CD4-positive, alpha-beta T cell treated with Interleukin-10 for 1 hour (primary cell): ENCODE measurements at places on chromosomes 5 and 9.

GRCh38 chr5:139806726-139807646, 11.4 kb downstream of the PSD2 start:
- no peak for DNase-seq

DNA sequence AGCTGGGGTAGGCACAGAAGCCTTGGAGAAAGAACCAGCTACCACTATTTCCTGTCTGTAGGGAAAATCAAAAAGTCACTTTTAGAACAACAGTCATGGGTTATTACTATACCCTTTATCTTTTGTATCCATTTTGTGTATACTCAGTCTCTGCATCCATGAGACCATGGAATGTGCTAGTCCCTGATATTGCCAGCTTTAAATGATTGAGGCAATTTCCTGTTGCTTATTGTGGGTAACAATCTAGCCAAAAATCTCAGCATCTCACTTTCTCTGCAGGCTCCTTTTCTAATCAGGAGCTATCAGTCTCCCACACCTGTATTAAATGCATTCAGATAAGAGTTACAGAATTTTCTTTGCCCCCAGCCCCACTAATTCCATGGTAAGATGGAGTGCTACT, 968 bp upstream of the KDM3B start:
- no peak for DNase-seq

DNA sequence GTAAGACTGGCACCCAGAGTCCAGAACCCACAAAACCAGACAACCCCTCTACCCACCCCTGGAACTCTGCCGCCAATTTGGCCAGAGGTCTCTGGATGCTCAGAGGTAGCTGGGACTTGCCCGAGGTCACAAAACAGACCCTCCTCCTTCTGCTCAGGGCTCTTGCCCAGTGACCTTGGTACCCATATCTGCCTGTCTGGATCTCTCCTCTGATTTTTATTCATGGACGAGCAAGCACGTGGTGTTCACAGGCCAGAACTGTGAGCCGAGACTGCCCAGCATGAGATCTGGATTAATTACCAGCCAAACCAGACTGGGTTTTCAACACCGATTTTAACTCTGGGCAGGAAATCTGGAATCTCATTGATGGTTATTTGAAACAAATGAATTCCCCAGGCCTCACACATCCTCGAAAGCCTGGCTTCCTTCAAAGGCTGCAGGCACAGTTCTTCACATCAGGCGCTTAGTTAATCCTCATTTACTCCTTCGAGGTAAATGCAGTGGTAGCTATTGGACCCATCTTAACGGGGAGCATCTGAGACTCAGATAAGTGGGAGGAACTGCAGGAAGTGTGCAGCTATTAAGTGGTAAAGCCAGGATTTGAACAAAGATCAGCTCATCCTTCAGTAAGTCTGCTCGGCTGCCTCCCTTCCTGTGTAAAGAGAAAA, 21.4 kb downstream of the COL27A1 start:
- DNase-seq: no peak

GRCh38 chr9:135718616-135719015, 16.6 kb downstream of the KCNT1 start:
- no peak for DNase-seq

DNA sequence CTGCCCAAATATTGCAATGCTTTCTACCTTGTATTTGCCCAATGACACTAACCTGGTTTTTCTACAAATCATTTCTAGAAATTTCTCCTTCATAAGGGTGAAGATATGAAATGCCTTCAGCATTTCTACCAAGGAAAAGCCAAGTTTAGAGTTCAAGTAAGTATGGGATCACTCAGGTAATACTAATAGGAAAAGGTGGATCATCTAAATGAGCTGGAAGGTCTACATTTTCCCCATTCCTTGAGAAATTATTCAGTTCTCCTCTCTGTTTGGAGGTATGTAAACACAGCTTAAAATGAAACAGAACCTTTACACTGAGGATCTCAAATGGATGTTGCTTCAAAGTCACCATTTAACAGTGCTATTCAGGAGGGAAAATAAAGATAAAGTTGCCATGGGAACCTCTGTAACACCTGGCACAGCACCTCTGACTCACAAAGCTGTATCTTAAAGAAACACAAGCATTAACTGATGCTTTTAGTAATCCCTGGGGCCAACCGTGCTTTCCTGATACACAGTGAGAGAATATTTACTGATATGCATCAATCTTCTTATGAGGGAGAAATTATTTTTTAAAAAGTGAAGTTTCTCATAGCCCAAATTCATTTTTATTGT, 161.3 kb downstream of the DRD1 start:
- no peak for DNase-seq
